ENCODE measurements at places on chromosomes 7 and 10.

DNA sequence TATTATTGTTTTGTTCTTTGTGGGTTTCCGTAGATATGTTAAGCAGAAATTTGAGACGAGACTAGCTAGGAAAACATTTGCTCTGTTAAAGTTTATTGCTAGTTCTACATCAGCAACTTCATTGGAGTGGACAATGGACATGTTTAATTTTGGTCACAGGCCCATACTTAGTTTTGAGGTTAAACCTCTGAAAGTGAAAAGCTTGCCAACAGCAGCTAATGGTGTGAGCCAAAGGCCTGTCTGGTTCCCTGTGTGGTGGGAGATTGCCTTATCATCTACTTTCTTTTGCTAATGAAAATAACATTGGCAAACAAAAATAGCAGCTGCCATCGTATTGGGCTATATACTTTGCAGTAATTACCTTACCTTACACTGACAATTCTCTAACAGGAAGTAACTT is 388.4 kb upstream of the FZD8 start:
- DNase-seq, result no peak

DNA sequence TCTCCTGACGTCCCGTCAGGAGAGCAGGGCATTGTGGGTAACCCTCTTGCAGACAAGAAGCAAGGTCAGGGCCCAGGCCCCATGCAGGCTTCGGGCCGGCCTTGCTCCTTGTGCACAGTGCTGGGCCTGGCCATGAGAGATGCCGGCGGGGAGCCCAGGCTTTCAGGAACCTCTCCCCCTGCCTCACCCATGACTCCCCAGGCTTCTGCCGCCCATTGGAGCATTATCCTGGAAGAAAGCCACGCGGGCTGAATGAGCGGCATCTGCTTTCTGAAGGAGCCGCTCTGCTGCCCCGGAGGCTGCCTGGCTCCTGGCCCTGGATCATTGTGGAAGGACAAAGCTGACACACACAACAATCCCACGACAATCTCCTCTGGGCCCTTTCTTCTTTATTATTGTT is 233.5 kb downstream of the TCF7L2 start:
- DNase-seq, result no peak

DNA sequence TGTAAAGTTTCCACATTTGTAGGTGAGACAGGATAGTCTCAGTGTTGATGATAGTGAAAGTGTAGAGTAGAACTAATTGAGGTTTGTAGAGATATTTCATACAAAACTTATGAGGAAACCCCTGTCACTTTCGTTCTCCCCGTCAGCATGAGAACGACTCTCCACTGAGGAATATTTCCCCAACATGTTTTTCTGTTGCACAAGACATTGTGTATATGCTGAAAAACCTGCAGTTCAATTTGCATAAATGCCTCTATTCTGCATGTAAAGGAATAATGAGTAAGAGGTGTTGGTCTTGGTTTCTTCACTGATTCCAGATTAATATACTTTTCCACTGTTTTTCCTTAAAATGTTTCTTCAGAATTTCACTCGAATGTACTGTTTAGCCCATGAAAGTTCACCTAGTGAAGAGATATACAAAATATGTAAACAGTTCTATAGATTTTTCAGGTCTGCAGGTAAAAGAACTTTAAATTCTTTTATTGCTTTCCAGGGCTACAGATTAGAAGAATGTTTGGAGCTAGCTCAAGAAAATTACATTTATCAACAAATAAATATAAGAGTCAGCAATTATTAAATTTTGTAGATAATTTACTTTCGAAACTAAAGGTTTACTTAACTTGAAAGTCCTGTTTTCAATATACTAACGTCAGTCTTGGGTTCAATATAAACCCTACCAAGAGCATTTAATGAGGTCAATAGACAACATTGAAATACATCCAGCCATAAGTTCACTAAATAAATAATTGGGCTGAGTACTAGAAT is 37.2 kb downstream of the HEPACAM2 start:
- no peak for DNase-seq

GRCh38 chr10:23413629-23414089 is 25.2 kb upstream of the OTUD1 start:
- DNase-seq, result no peak

GRCh38 chr10:110310741-110311140 is 6.0 kb upstream of the SMNDC1 start:
- no peak for DNase-seq
